Mesangial cell (primary cell): ENCODE measurements at places on chromosomes 5 and 9. TPM values are rescaled to one million over a fixed set of nuclear protein-coding genes. Genes with fewer than 3 reads are reported as not detected.

Gene GMCL2
- not detected in 2 replicates for total RNA-seq

Gene TLX3
- total RNA-seq = not detected in 2 replicates

Gene PRSS3
- total RNA-seq = 0.89 and 12.2 TPM in 2 replicates

Gene STPG3
- total RNA-seq = not detected in 2 replicates

Gene CDH18
- total RNA-seq = 0.25 TPM in 1 of 2 replicates, not detected in the other
